ENCODE measurements at places on chromosomes 2 and 18.

- DNase-seq = no peak
Measured at GRCh38 chr18:67094123-67094522, 422.4 kb downstream of the DSEL start.

DNA sequence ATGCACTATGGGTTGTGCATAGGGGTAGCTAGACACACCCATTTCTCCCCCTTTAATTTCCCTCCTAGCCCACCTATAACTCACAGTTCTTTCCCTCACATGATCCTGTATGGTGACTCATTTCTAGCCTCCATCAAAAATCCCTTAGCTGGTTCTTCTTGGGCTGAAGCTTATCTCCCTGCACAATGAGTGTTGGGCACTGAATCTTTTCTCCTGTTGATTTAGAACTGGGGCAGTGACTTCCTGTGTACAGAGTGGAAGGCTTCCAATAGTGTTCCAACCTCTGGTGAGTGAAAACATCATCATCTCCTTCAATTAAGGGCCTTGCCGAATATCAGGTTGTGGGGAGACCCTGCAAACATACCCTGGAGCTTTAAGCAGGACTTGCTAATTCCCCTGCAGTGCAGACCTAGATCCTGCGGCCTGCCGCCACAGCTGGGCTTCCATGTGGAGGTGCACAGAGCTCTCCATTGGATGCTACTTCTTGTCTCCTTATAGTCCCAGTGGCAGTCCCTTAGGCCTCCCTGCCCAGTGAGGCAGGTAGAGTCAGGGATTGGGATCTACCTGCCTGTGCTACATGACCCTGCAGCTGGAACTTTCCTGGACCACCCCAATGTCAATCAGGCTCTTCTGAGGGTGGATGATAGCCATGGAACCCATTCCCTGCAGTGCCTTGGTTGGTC is 121.8 kb downstream of the PLB1 start:
- no peak for DNase-seq

GRCh38 chr2:227430639-227431038 is 41.3 kb upstream of the AGFG1 start:
- DNase-seq = no peak

DNA sequence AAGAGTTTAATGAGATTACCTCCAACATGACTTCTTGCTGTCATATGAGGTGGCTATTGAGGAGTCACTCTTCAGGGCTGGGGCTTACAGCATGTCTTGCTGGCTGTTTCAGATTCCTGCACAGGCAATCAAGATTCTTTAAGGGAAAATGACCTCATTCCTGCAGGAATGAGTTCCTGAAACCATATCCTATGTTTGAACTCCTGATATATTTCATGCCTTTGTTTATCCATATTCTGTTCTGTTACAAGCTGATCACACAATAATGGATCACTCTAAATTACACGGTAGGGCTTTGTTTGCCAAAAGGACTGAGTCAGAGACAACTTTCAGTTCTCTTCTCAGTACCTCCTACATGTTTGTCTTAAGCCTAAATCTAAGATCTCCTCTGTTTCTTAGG is 879.8 kb upstream of the PIK3C3 start:
- DNase-seq = no peak

DNA sequence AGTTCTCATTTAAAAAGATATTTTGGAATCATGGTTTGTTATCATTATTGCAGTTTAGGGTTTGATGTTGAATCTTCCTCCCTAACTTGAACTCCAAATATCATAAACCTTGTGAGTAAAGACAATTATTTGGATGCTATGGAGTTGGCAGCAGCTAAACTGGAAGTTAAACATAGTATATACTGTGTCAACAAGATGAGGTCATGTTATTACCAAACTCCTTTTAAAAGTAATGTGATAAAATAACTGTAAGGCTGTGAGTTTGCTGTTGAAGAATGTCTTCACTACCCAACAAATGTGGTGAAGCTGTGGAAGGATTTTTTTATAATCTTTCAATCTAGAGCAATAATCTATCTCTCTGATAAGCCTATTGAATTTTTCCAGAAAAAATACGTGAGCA is 16.0 kb downstream of the DNAH6 start:
- DNase-seq = no peak

GRCh38 chr2:68726608-68727367 is 7.8 kb upstream of the ARHGAP25 start:
- peak; percentile 65 for DNase-seq

DNA sequence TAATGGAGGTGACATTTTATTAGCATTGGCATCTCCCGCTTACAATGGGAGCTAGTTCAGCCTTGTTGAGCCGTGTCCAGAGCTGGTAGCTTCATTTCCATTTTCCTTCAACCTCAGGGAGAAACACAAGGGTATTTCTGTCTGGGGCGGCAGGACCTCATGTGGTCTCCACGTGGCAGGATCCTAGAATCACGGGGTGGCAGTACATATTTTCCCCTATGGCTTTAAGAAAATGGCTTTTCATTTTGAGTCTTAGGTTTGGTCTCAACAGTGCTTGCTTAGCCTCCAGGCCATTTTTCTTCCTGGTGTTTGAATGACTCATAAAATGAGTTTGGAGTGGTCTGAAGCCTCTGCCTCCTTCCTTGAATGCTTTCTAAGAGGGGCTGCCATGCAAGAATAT is 20.3 kb downstream of the CABLES1 start:
- no peak for DNase-seq

DNA sequence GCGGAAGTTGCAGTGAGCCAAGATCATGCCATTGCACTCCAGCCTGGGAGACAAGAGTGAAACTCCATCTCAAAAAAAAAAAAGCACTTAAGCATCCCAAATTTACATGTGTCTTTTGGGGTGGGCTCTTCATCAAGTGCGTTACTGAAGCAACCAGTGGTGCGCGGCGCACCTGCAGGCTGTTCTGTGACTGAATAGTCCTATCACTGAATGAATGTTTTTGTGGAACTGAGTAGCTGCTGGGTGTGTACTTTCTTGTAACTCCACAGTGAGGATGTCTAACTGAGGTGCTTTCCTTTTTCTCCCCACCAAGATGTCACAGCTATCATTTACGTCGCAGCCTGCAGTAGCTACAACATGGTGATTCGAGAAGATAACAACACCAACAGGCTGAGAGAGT is 17.0 kb downstream of the CHMP1B start:
- DNase-seq = no peak

DNA sequence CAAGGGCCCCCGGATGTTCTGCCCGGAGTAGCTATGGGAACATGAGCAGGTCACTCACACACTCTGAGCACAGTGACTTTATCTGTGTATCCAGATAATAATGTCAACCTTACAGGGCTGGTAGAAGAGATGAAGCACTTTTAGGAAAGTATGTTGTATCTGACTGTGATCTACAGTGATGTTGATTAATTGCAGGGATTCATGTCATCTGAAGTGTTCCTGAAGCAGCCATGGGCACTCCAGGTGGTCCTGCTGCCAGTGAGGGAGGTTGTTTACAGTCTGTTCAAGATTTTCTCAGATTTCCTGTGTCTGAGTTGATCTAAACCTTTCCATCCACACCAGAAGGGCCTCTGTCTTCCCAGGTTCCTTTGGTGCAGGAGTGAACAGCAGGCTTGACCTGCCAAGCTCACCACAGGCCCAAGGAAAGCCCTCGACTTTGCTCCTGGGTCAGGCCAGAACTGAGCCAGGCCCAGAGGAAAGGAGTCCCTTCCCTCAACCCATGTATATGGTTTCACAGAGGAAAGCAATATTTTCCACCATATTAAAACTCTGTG is 28.0 kb downstream of the KIAA2012 start:
- DNase-seq = no peak

DNA sequence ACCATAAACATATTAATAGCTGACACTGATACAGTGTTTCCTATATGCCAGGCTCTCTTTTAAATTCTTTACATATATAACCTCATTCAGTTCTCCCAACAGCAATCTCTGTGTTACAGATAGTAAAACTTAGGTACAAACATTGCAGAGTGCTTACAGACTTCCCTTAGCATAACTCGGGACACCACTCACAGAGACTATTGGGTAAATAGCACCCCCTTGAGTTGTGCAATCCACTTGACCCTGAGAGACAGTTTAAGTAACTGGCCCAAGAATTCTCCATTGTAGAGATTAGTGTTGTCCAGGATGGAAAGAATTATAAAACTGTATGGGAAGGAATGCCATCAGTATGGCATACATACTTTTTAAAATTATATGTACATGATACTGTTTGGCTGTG is 110.1 kb downstream of the POLE4 start:
- no peak for DNase-seq

- DNase-seq = no peak
Measured at GRCh38 chr2:221641181-221641871, 69.2 kb upstream of the EPHA4 start.

- DNase-seq = no peak
Measured at GRCh38 chr2:189927823-189928222, 134.7 kb downstream of the MSTN start.

DNA sequence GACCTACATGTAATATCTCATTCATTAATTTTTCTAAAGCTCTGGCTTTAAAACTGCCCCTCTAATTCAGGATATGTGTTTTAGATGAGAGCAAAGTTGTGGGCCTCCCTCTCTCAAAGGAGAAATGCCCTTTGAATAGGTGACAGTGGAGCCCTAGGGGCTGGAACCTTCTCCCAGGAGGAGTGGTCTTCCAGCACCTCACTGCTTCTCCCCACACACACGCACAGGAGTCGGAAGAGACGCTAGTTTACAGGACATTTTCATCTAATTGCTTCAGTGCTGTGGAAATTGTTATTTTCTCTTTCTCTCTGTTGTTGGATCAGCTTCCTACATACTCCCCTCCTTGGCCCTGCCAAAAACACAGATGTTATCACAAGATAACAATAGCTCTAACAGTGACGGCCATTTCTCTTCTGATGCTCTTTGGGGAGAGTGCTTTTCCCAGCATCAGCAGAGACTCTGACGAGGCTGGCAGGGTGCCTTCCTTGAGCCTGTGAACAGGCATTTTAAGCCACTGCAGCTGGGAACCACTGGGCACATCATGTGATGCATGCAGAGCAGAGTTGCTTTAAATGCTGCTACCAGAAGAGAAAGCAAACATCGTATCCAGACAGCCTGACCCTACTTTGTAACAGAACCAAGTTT is 209.4 kb upstream of the SP5 start:
- DNase-seq = no peak

GRCh38 chr2:8149985-8150539 is 531.8 kb upstream of the ID2 start:
- no peak for DNase-seq

- DNase-seq = no peak
Measured at GRCh38 chr18:55753643-55754263, 165.8 kb upstream of the TCF4 start.

GRCh38 chr2:130963196-130963848 is 126.6 kb downstream of the ARHGEF4 start:
- DNase-seq = no peak

GRCh38 chr2:72212486-72212855 is 64.8 kb upstream of the CYP26B1 start:
- DNase-seq = no peak

- no peak for DNase-seq
Measured at GRCh38 chr2:120817956-120818325, 82.3 kb downstream of the GLI2 start.

- no peak for DNase-seq
Measured at GRCh38 chr2:18506883-18507509, 53.5 kb downstream of the RDH14 start.

DNA sequence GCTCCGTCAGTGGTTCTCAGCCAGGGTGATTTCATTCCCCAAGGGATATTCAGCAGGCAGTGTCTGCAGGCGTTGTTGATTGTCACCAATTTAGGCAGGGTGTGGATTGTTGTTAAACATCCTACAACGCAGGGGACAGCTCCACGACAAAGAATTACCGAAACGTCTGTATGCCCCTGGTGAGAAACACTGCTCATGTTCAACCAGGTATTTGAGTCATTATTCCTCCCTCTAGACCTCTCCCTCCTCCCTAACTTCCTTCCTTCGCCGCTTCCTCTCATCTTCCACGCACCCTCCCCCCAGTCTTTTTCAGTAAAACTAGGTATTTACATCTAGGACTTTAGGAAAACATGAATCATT is 50.8 kb downstream of the NCK2 start:
- DNase-seq = no peak

DNA sequence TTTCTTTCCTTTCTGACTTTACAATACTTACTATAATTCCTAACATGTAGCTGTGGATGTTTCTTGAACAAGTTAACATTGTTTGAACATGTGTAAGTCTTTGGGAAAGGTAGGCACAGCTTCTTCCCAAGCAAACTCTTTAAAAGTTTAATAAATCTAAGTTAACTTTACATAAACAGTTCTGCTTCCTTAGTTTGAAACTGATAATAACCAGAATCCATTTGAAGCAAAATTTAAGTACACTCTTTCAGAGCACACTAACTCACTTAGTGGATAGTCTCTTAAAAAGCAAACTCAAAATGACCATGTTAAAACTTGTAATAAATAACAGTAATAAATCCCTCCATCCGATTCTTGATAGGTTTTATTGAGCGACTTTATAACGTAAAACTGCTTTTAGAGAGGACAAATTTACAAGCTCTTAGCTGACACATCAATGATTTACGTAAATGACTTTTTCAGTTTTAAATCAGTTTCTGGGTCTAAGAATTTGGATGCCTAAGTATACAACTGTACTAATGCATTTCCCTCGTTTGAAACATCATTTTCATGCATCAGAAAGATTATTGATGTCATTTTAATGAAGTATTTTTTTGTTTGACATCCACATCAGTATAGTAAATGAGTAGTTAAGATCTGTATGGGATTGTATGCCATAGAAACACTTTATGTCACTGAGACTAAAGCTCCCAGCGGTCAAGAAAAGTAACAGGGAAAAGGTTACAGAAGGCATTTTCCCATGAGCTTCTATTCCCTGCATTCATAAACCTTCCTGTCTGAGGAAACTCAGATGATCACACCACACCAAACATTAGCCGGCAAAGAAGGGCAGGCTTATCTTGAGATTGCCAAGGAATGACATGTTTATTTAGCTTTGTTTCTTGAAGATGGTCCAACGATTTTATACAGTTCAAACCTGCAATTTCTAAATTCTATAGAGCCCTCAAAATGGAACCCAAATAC is 67.5 kb downstream of the PDE1A start:
- DNase-seq = no peak

- no peak for DNase-seq
Measured at GRCh38 chr2:27754831-27755230, 16.7 kb upstream of the MRPL33 start.

Data from suppressor macrophage (primary cell).